ENCODE measurements at places on chromosomes 5 and 9.

GRCh38 chr9:16029046-16029615 is 476.3 kb downstream of the CCDC171 start:
- no peak for DNase-seq

GRCh38 chr9:113364951-113365350 is 11.8 kb downstream of the HDHD3 start:
- DNase-seq = no peak

- DNase-seq = no peak
These were observed 44.3 kb downstream of the SH3RF2 start for GRCh38 chr5:145980718-145981117.

- no peak for DNase-seq
These were observed 59.6 kb upstream of the SPATA31C2 start for GRCh38 chr9:88197781-88198340.

DNA sequence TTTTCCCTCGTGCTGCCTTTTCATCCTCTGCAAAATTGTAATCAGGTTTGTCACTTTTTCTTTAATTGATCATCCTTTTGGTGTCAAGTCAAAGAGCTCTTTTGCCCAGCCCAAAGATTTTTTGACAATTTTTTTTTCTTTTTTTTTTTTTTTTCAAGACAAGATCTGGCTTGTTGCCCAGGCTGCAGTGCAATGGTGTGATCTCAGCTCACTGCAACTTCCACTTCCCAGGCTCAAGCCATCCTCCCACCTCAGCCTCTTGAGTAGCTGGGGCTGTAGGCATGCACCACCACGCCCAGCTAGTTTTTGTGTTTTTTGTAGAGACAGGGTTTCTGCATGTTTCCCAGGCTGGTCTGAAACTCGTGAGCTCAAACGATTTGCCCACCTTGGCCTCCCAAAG is 36.7 kb downstream of the CDK7 start:
- no peak for DNase-seq

GRCh38 chr9:109787735-109788134 is 7.7 kb downstream of the PALM2AKAP2 start:
- no peak for DNase-seq

Measured in GM12865 (cell line).